ENCODE measurements at places on chromosomes 2 and 18.

DNA sequence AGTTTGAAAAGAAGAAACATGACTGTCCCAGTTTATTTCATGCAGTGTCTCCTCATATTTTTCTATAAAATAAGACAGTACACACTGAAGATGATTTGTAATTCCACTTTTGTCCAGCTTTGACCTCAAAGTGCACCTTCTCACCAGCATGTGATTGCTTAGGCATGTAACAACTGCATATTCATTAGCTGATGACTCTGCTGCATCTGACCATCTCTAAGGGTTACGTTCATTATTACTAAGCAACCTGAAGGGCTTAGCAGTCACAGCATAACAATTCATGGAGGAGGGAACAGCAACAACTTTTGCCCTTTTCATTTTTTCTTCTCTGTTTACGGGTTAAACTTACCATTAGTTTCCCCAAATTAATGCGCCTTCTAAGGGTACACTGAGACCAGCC is 330.6 kb upstream of the PIK3C3 start:
- H3K27me3 ChIP-seq, result no peaks in the 10 kb centered on the region
- no peak for DNase-seq
- no peak overlapping the region for H3K27ac ChIP-seq
- no peak overlapping the region for H3K4me3 ChIP-seq
- no peaks in the 10 kb centered on the region for H3K36me3 ChIP-seq

DNA sequence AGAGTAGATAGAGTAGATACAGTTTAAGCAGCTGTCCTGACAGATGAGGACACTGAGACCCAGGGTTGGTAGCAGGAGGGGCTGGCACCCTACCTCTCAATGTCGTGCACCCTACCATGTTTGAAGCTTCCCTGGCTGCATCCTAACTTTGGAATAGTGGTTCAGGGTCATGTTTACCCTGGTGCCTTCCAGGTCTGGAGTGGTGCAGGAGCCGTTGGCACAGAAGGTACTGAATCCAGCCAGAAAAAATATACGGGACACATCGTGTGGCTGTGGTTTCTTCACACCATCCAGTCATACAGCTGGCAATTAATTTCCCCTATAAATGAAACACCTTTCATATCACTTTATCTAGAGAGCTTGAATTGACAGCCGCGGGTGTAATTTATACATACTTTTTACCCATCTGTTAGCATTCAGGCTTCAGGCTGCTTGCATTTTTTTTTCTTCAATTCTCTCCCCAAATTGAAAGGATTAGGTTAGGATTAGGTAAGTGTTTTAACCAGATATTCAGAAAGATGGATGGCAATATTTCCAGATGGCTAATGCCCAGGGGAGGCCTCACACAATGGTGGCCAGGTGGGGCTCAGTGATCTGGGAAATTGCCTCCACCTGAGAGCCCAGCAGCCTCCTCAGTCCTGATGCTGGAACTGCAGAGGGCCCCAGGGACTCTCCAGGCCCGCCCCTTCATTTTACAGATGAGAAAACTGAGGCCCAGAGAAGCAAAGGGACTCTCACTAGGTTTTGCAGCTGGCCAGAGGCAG is 127.0 kb downstream of the CELF4 start:
- H3K36me3 ChIP-seq, result no peaks in the 10 kb centered on the region
- no peaks in the 10 kb centered on the region for H3K4me1 ChIP-seq
- no peak overlapping the region for H3K4me3 ChIP-seq

- no peak for DNase-seq
- H3K36me3 ChIP-seq, result peaks cover 93% of the 10 kb centered on the region
- H3K4me1 ChIP-seq, result no peaks in the 10 kb centered on the region
- H3K27me3 ChIP-seq, result no peaks in the 10 kb centered on the region
Observed at GRCh38 chr2:239964399-239965185, 60.5 kb downstream of the NDUFA10 start.

- no peaks in the 10 kb centered on the region for H3K36me3 ChIP-seq
- DNase-seq, result no peak
- no peak overlapping the region for H3K4me3 ChIP-seq
Observed at GRCh38 chr18:54743605-54743995, 84.7 kb upstream of the RAB27B start.

- no peak overlapping the region for H3K27ac ChIP-seq
- H3K4me1 ChIP-seq, result no peaks in the 10 kb centered on the region
- H3K36me3 ChIP-seq, result no peaks in the 10 kb centered on the region
Observed at GRCh38 chr2:10378189-10378588, 69.9 kb downstream of the ODC1 start.

- no peaks in the 10 kb centered on the region for H3K27me3 ChIP-seq
- DNase-seq, result no peak
- no peak overlapping the region for H3K4me3 ChIP-seq
Observed at GRCh38 chr2:128284841-128285240, 33.8 kb downstream of the HS6ST1 start.

DNA sequence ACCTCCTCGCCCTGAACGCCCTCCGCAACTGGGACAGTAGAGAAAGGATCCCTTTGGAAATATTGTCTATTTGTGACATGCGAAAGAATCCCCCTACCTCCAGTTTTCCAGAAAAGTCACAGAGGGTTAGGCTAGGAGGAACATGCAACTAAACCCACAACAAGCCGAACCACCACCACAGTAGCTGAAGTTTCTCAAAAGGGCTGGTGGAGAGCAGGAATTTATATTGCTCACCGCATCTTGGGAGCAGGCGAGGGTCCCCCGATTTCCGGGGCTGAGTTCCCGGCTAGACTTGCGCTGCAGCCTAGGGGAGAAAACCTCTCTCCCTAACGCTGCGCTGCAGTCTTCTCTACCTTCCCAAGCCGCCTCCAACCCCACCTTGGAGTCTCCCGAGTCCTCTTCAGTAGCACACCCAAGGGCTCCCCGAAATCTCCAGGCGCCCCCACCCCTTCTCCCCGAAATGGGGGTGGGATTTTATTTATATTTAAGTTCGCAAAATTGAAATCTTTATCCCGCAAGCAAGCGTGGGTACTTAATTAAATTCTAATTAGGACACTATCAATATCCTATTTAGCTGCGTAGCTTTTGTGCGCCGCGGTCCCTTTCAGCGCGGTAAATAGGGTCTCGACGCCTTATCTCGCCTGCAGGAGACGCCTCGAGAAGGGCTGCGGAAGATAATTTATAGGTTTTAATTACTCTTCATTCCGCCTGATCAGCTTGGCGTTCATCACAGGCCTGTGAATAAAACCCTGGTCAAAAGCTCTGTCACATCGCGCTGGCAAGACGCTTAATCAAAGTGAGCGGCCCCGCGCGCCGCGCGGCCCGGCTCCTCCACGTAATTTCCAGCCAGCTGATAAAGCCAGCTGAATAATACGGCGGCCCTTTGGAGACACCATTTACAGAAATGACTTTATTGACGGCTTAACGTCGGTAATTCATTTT is 2.0 kb upstream of the EN1 start:
- H3K36me3 ChIP-seq, result no peaks in the 10 kb centered on the region
- H3K27ac ChIP-seq, result no peak overlapping the region
- no peak for DNase-seq
- H3K4me3 ChIP-seq, result no peak overlapping the region
- H3K4me1 ChIP-seq, result peaks cover 51% of the 10 kb centered on the region

DNA sequence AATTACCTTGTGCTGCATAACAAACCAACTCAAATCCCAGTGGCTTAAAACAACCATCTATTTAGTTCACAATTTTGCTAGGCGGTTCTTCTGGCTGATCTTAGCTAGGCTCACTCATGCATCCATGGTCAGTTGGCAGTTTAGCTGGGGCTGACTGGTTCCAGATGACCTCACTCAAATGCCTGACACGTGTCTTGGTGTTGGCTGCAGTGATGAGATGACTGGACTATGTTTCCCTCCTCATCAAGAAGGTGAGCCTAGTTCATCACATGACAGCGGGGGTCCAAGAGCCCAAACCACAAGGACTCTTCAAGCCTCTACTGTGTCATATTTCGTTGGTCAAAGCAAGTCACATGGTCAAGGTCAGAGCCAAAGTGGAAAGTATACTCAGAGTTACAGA is 42.7 kb upstream of the ACTR3 start:
- DNase-seq, result no peak
- no peaks in the 10 kb centered on the region for H3K27me3 ChIP-seq
- H3K36me3 ChIP-seq, result no peaks in the 10 kb centered on the region

GRCh38 chr2:19823507-19823906 is 78.3 kb downstream of the TTC32 start:
- no peak overlapping the region for H3K4me3 ChIP-seq
- H3K27ac ChIP-seq, result no peak overlapping the region
- no peaks in the 10 kb centered on the region for H3K4me1 ChIP-seq

DNA sequence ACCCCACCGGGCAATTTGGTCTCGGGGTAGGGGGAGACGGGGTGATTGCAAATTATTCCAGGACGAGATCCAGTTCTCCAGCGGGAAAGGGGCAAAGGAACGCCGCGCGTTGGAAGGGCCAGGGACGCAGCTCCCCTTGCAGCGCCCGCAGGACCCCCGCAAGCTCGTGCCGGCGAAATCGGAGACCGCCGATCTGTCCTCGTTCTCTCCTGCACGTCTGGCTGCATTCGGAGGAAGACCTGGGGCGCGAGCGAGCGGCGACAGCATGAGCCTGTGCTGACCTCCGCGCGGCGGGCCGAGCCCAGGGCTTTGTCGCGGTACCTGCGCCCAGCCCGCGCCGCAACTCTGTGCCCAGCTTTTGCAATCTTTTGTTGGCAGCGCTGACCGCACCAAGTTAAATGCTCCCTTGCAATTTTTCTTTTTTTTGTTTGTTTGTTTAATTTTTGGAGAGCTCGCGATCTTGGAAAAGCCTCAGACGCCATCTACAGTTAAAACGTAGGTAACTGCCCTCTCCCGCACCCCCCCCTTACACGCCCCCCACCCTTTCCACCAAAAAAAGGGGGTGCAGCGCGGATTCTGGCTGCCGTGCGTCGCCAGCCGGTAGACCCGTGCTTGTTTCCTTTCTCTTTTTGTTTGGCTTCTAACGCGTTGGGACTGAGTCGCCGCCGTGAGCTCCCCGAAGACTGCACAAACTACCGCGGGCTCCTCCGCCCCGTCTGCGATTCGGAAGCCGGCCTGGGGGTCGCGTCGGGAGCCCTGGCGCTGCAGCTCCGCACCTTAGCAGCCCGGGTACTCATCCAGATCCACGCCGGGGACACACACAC is 667 bp downstream of the TRIB2 start:
- H3K27me3 ChIP-seq, result no peaks in the 10 kb centered on the region
- peak; percentile 55 for DNase-seq
- peak overlapping the region; percentile 89 for H3K4me3 ChIP-seq
- H3K4me1 ChIP-seq, result peaks cover 3% of the 10 kb centered on the region
- H3K27ac ChIP-seq, result peak overlapping the region; percentile 91

GRCh38 chr2:20649576-20649975 is 1.3 kb downstream of the HS1BP3 start:
- no peaks in the 10 kb centered on the region for H3K27me3 ChIP-seq
- peak overlapping the region; percentile 98 for H3K27ac ChIP-seq
- H3K4me1 ChIP-seq, result peaks cover 49% of the 10 kb centered on the region
- peaks cover 17% of the 10 kb centered on the region for H3K36me3 ChIP-seq

GRCh38 chr2:207847098-207847806 is 77.5 kb upstream of the FZD5 start:
- no peaks in the 10 kb centered on the region for H3K27me3 ChIP-seq
- H3K36me3 ChIP-seq, result no peaks in the 10 kb centered on the region
- DNase-seq, result no peak
- H3K4me3 ChIP-seq, result no peak overlapping the region

- H3K27ac ChIP-seq, result peak within 1 kb of the TSS; percentile 83
- H3K27me3 ChIP-seq, result no peaks in the 10 kb centered on the region
- peaks cover 33% of the 10 kb centered on the region for H3K36me3 ChIP-seq
- H3K4me1 ChIP-seq, result peaks cover 26% of the 10 kb centered on the region
- peak within 1 kb of the TSS; percentile 56 for H3K4me3 ChIP-seq
- DNase-seq, result peak; percentile 98
Observed at GRCh38 chr2:38750891-38751595, at the start of gene SRSF7. Gene SRSF7, minus strand, starts transcription at chr2:38751361. Its CDS starts 105 bp downstream, at chr2:38751256.

GRCh38 chr2:174786066-174786725 is 21.9 kb upstream of the CHRNA1 start:
- no peak for DNase-seq
- no peak overlapping the region for H3K27ac ChIP-seq
- H3K36me3 ChIP-seq, result no peaks in the 10 kb centered on the region
- no peaks in the 10 kb centered on the region for H3K27me3 ChIP-seq
- no peaks in the 10 kb centered on the region for H3K4me1 ChIP-seq

GRCh38 chr18:26818461-26818860 is 47.0 kb downstream of the AQP4 start:
- H3K36me3 ChIP-seq, result no peaks in the 10 kb centered on the region
- H3K4me3 ChIP-seq, result no peak overlapping the region
- H3K4me1 ChIP-seq, result no peaks in the 10 kb centered on the region

- DNase-seq, result no peak
- no peaks in the 10 kb centered on the region for H3K36me3 ChIP-seq
- H3K27ac ChIP-seq, result no peak overlapping the region
Observed at GRCh38 chr18:74492259-74492658, 3.9 kb upstream of the CNDP2 start.

GRCh38 chr2:127485051-127485693 is 41.1 kb downstream of the IWS1 start:
- H3K4me3 ChIP-seq, result no peak overlapping the region
- H3K4me1 ChIP-seq, result no peaks in the 10 kb centered on the region
- H3K27me3 ChIP-seq, result no peaks in the 10 kb centered on the region
- H3K27ac ChIP-seq, result no peak overlapping the region
- DNase-seq, result no peak

DNA sequence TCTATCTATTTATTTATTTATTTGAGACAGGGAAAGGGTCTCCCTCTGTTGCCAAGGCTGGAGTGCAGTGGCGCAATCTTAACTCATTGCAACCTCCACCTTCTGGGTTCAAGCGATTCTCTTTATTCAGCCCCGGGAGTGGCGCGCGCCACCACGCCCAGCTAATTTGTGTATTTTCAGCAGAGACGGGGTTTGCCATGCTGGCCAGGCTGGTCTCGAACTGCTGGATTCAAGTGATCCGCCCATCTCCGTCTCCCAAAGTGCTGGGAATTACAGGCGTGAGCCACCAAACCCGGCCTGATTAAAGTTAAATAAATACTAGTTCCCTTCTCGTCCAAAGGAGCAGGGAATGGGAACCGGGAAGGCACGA is 4.2 kb upstream of the CTDSP1 start:
- H3K36me3 ChIP-seq, result no peaks in the 10 kb centered on the region
- peak overlapping the region; percentile 99 for H3K4me3 ChIP-seq
- H3K4me1 ChIP-seq, result peaks cover 3% of the 10 kb centered on the region
- DNase-seq, result no peak
- peak overlapping the region; percentile 100 for H3K27ac ChIP-seq

- no peaks in the 10 kb centered on the region for H3K27me3 ChIP-seq
- no peak overlapping the region for H3K27ac ChIP-seq
- no peak for DNase-seq
- no peaks in the 10 kb centered on the region for H3K36me3 ChIP-seq
- peaks cover 3% of the 10 kb centered on the region for H3K4me1 ChIP-seq
- H3K4me3 ChIP-seq, result no peak overlapping the region
Observed at GRCh38 chr2:111113838-111114237, 6.9 kb upstream of the BCL2L11 start.

GRCh38 chr2:119940856-119941255 is 72.0 kb upstream of the EPB41L5 start:
- H3K27me3 ChIP-seq, result no peaks in the 10 kb centered on the region
- H3K27ac ChIP-seq, result no peak overlapping the region
- H3K4me1 ChIP-seq, result no peaks in the 10 kb centered on the region
- DNase-seq, result no peak
- H3K36me3 ChIP-seq, result peaks cover 12% of the 10 kb centered on the region
